ENCODE measurements at places on chromosomes 5 and 9.

DNA sequence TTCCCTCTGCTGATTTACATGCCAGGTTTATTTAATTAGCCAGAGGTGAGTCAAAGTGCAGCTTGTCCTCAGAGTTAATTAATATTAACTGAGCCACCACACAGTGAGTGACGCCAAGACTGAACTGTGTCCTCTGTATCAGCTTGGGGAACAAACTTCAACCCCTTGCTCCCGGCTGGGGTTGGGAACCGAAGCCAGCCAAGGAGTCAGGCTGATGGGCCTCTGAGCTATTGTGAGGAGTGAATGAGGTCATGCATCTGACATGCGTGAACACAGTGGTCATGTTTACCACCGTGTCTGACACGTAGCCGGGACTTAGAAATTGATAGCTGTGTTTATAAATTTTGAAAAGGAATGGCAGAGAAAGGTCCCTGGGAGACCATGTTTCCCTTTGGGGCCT lies 17.1 kb downstream of the IGIP start:
- DNase-seq = no peak

- DNase-seq = no peak
Measured at GRCh38 chr9:88106492-88106891, 31.8 kb downstream of the SPATA31C2 start.

- DNase-seq = no peak
Measured at GRCh38 chr5:108670591-108671289, 77.0 kb upstream of the FER start.

DNA sequence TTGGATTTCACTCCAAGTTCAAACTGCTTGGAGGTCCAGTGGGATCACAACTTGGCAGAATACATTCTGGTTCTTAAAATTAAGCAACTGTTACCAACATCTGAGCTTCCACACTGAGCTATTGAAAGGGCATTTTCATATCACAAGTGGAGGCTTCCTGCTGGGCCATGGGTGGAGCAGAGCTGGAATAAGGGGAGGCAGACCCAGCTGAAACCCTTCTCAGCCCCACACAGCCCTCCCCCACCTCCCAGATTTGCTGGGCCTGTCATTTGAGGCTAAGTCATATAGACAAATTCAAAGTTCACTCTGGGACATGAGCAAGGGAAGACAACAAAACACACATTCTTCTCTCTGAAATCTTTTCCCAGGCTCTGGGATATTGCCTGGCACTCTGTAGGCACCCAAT lies 79.9 kb downstream of the ACTL7B start:
- no peak for DNase-seq

- no peak for DNase-seq
Measured at GRCh38 chr9:14565352-14566016, 127.7 kb downstream of the ZDHHC21 start.

GRCh38 chr9:87891754-87892153 lies 9.1 kb downstream of the SPATA31E1 start:
- no peak for DNase-seq

DNA sequence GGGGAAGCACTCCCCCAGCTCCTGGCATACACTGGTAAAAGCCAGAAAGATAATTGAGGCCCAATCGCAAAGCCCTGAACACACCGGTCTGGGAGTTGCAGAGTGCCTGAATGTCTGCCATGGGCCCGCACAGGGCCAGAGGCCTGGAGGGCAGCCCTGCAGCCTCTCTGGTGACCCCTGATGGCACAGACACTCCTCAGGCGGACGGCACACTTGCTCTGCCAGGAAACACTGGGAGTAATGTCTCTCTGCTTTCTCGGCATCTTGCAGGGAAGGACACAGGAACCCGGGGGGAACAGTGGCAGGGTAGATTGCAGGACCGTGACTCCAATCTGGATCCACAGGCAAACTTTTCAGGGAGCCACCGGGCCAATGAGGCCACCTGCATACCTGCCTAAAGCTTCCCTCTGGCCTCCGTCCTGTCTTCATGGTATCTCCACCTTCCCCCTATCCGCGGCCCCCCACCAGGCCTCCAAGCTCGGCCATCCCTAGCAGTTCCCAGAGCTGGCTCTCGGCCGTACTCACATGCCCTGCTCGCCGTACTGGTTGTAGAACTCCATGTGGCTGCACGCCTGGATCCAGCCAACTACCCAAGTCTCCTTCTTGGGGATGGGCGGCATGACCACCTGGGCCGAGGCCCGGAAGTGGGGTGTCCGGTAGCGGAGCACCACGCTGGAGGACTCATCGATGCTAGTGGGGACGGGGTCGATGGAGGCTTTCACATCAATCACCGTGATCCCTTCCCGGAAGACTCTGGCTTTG lies 797 bp downstream of the FAM78A start:
- DNase-seq = no peak

DNA sequence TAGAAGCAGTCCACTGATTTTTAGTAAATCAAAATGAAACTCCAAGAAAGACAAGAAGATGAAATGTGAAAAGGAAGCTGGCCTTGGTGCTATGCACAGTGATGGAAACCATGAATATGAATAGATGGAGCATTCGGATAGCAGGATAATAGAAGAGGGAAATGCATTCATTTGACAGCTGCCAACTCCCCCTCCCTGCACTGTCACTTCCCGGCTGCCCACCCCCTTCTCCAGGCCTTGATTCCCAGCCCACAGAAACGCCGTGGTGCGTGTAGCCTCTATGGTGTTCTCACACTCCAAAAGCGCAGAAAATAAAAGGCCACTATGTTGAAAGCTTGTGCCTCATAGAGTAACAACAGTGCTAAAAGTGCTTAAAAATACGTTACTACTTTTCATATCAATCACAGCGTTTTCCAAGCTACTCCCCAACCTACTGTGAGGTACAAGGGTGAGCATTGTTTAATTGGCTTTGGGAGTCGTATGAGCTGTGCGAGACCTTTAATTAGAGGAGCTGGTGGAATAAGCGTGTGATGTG lies 26.1 kb upstream of the IFNK start:
- no peak for DNase-seq

DNA sequence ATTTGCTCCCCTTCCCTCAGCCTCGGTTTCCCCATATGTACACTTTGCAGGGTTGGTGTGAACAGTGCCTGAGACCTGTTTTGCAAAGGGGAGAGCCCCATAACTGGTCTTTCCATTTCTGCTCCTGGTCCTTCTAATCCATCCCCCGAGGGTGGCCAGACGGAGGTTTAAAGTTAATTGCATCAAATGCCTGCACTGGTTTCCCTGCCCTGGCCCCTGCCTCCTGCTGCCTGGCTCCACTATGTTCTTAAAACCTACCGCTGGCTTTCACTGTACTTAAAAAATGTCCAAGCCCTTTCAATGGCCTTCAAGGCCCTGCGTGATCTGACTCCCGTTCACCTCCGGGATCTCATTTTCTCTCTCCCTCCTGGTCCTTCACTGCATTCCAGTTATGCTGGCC lies 183.0 kb downstream of the RGS3 start:
- no peak for DNase-seq

GRCh38 chr9:135281151-135281550 lies 193.7 kb downstream of the OLFM1 start:
- DNase-seq = no peak

DNA sequence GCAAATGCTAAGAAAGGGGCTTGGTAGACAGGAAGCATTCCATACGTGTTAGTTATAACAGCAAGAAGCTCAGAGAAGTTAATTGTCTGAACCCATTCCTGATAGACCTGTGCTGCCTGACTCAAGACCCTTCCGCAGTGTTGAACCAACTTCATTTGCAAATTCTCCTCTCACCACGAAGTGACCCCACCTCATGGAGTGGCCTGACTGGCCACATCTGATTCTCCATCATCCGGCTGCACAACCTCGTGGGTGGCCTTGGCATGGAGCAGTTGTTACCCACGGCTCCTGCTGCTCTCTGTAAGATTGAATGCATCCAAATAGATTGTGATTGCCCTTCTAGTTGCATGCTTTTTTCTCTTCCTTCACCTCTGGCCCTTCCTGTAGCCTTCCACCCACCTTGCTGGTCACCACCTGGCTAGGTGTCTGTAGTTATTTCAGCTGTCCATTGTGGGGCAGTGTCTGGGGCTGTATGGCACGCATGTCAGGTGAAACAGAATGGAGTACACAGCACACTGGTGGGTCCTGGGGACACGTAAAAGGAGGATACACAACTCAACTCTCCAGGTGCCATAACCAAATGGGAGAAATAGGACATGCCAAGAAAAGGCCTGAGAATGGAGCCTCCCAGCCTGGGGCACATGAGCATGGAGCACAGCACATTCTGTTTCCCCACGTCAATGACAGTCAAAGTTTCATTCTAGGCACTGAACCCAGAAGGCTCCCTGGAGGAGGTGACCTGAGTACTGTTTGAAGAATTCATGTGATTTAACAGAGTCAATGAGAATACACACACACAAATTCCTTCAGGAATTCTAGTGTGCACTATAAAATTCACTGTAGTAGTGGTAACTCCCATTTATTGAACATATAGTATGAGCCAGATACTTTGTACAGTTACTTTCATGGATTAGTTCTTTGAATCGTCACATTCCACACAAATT lies 70.5 kb upstream of the PTCH1 start:
- DNase-seq = no peak

DNA sequence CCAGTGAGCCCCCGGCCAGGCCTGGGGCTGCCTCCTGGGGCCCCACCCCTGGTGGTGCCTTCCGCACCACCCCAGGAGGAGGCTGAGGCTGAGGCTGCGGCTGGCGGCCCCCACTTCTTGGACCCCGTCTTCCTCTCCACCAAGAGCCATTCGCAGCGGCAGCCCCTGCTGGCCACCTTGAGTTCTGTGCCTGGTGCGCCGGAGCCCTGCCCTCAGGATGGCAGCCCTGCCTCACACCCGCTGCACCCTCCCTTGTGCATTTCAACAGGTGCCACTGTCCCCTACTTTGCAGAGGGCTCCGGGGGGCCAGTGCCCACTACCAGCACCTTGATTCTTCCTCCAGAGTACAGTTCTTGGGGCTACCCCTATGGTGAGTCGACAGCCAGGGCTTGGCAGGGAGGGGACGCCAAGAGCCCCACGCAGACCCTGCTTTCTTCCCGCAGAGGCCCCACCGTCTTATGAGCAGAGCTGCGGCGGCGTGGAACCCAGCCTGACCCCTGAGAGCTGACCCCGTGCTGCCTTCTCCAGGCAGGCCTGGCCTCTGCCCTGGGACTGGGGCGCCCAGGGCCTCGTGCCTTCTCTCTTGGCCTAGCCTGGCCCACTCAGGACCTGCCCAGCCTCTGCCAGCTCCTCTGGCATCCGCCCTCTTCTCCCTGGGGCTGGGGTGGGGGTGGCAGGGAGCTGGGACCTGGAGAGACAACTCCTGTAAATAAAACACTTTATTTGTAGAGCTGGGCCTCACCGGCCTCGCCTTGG lies 4.0 kb upstream of the EHMT1 start:
- no peak for DNase-seq

GRCh38 chr9:124858330-124859046 lies 3.3 kb downstream of the RPL35 start:
- DNase-seq = no peak

DNA sequence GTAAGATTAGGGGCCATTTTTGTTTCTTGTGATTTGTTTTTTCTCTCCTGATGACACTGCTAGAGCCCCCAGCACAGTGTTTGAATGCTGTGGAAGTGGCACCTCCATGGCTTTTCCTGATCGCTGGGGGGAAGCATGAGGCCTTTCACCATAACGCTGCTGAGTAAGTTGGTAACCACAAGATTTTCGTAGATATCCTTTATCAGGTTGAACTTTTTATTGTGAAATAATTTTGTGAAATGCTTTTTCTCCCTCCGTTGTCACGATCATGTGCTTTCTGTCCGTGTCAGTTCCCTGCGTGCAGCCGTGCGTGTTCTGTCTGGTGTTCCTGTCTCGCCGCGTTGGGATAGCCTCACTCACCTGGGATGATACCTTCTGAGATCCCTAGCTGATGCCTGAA lies 59.4 kb downstream of the EHMT1 start:
- DNase-seq = no peak

- DNase-seq = no peak
Measured at GRCh38 chr9:27227192-27227591, 69.8 kb downstream of the EQTN start.

Measured in omental fat pad (tissue), 4 donors.